Fibroblast of skin of left quadriceps (primary cell): ENCODE measurements at places on chromosomes 7 and 10.

- no peak for DNase-seq
Measured at GRCh38 chr10:30581779-30582380, 47.7 kb downstream of the LYZL2 start.

DNA sequence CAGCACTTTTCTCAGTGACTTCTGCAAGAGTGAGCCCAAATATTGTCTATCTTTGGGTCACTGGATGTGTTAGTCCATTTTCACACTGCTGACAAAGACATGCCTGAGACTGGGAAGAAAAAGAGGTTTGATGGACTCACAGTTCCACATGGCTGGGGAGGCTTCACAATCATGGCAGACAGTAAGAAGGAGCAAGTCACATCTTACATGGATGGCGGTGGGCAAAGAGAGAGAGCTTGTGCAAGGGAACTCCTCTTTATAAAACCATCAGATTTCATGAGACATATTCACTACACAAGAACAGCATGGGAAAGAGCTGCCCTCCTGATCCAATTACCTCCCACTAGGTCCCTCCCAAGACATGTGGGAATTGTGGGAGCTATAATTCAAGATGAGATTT is 6.1 kb upstream of the HSPA12A start:
- DNase-seq, result no peak

GRCh38 chr10:106705681-106706100 is 458.8 kb downstream of the SORCS1 start:
- DNase-seq, result peak; percentile 30

DNA sequence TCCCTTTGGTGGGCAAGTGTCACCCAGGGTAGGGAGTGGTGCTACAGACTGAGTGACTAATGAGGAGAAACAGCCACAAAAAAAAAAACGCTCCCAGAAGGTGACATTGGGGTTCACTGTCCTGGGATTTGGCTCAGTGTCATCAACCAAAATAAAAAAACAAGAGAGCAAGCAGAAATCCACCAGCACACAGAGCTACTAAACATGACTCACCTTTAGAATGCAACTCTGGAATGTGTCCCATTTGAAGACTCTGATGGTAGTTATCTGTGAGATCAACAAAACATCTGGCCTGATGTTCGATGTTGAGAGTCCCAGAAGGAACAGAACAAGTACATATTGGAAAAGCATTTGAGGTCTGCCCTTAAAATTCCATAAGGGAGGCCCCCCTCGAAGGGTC is 200.3 kb upstream of the LYZL2 start:
- peak; percentile 40 for DNase-seq

- DNase-seq, result no peak
Measured at GRCh38 chr10:131311661-131312477, at the start of gene TCERG1L. TCERG1L (minus strand) TSS chr10:131311721; CDS start chr10:131311635, 86 bp downstream.

- DNase-seq, result no peak
Measured at GRCh38 chr7:1853431-1853985, 183.4 kb downstream of the ELFN1 start.
